ENCODE measurements at places on chromosomes 2 and 18.
A peak's percentile ranks its signal among the peaks of the same experiment; 100 is the strongest.

DNA sequence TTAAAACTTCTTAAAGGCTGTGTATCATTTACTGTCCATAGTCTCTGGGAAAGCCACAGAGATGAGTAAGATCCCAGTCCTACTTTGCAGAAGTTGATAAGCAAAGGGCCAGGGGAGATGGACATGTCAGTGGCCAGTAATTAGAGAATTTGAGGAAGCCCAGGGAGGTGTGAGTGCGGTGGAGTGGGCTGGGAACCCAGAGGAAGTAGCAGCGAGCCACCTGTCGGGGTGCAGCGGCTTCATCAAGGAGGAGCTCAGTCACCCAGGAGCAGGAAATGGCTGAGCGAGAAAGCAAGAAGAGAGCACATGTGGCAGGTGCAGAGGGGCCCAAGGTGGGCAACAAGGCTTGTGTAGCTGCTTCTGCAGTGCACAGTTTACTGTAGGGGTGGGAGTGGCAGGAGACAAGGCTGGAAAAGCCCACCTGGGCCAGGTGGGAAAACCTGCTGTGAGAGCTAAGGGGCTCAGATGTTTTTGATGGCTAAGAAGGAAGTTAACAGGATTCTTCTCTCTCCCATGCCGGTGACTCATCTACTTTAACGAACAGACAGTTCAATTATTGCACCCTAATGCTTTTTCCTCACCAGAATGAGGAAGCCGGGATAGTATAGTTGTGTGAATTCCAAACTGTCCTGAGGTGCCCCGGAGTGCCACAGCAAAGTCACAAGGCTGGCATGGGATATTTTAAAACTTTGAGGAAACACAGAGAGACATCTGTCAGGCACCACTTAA is 34.8 kb upstream of the MGAT5 start:
- DNase-seq: no peak

- no peak for DNase-seq
These were observed 43.2 kb upstream of the CAB39 start for GRCh38 chr2:230669386-230669950.

GRCh38 chr2:30775833-30776232 is 31.4 kb downstream of the CAPN13 start:
- DNase-seq: no peak

GRCh38 chr2:223834431-223834830 is 3.0 kb downstream of the AP1S3 start:
- DNase-seq: no peak

- DNase-seq: no peak
These were observed 81.5 kb downstream of the CYRIA start for GRCh38 chr2:16584084-16584483.

GRCh38 chr2:41869542-41870264 is 178.1 kb upstream of the PKDCC start:
- peak; percentile 43 for DNase-seq

DNA sequence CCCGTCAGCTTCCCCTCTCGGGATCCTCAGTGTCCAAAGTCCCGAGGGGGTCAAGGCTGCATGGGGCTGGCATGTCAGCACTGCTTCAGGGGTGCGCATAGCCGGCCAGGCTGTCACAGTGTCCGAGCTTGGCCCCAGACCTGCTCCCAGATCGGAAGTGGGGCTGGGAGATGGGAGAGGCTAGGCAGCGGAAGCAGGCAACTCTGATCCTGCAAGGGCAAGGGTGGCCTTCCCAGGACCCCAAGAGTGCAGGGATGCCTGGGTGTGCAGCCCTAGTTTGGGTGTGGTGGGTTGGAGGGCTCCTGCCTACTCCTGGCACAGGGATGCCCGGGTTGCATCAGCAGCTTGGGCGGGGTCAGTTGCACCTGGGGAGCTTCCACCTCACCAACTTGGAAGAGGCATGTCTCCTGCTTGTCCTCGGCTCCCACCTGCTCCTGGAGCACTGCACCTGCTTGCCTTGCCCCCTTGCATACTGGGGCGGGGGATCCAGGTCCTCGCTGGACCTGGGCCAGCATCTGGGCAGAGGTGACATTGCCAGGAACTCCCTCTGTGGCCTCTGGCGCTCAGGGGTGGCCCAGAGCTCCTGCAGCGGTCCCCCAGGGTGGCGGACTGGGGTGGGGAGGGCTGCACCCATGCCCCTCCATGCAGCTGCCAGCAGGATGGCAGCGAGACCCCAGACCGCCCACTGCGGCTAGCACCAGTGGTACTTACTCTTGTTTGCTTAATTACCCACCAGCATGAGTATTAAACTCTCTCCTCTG is 41.3 kb downstream of the CBLN2 start:
- DNase-seq: no peak

- DNase-seq: no peak
These were observed 4.5 kb downstream of the EMX1 start for GRCh38 chr2:72921853-72922252.

GRCh38 chr18:37611614-37612279 is 46.1 kb upstream of the CELF4 start:
- DNase-seq: no peak

GRCh38 chr18:25256439-25256838 is 95.5 kb downstream of the ZNF521 start:
- DNase-seq: no peak

- no peak for DNase-seq
These were observed 75.0 kb upstream of the MSTN start for GRCh38 chr2:190137561-190137960.

Measured in occipital lobe (tissue), 3 donors.